ENCODE measurements at places on chromosomes 3 and 15. TPM values are rescaled to one million over a fixed set of nuclear protein-coding genes. Genes with fewer than 3 reads are reported as not detected.

- DNase-seq = no peak
These were observed 993 bp upstream of the GRAMD2A start for GRCh38 chr15:72198356-72199204.

- no peak for DNase-seq
These were observed 309.9 kb downstream of the RPLP1 start for GRCh38 chr15:69762373-69763148.

- no peak for DNase-seq
These were observed 48.3 kb downstream of the EXD1 start for GRCh38 chr15:41182266-41182665.

DNA sequence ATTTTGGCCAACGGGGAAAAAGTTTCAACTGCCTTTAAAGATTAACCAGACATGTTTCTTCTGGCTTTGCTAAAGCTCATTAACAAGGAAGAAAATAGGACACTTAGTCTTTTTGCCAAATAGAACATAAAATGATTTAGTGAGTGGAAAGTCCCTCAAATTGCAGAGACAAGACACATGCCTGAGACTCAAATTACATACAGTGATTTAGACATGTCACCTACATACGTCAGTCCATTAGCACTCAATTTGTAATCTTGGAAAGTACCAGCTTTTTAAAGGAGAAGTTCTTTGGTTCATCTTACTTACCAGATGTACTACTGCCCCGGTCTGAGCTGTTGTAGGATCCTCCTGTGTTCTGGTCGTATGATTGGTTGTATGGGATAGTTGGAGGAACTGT is 1134.2 kb downstream of the ROBO1 start:
- no peak for DNase-seq

- no peak for DNase-seq
These were observed 42.5 kb downstream of the ZNF445 start for GRCh38 chr3:44434834-44435510.

DNA sequence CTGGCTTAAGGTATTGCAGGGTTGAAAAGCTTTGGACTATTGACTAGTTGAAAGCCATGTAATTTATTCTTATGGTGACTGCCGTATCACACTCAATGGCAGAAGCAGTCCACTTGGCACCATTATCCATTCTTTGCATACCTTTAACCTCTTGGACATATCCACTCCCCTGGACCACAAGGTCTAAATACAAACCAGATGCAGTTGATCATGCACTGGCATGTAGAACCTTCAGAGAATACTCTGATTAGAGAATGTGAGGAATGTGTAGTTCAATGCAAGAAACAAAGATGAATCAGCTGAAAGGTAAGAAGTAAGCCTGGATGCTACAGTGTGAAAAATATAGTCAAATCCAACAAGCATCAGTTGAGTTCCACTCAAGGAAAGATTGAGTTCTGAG is 93.1 kb downstream of the FRMD5 start:
- no peak for DNase-seq

- DNase-seq = peak; percentile 1
These were observed 249.3 kb upstream of the FEZF2 start for GRCh38 chr3:62622553-62623174.

GRCh38 chr15:75346796-75347221 is at the start of gene NEIL1:
Gene NEIL1 (plus strand): TSS chr15:75347039. CDS start chr15:75348906, 1,867 bp downstream.
- no peak for DNase-seq

DNA sequence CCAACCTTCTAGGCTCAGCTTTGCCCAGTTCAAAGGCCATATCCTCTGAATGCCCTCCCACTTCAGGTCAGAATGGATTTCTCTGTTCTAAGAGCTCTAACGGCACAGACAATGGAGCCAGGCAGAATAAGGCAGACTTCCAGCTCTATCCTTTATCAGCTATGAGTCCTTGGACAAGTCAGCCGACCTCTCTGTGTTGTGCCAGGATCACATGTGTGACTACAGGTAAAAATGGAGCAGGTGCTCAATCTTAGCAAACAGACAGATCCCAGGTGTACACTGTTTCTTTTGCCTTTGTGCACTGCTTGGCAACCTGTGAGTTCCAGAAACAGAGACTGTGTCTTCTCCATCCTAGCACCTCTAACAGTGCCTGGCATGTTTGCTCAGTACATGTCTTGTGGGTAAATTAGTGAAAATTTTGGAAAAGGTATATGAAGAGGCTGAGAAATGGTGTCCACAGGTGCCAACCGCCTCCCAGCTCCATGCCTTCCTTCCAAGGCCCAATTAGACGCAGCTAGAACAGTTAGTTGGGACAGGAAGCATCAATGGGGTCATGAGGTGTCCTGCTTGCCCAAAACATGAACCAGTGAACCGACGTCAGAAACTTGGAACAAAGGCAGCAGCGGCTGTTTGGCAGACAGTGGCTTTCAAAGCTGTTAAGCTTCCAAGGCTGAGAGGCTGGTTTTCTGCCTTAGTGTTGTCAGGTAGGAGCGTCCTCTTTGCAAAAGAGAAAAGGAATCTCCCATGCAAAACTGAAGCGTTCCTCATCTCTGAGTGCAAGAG is 28.7 kb downstream of the TLE3 start:
- no peak for DNase-seq

DNA sequence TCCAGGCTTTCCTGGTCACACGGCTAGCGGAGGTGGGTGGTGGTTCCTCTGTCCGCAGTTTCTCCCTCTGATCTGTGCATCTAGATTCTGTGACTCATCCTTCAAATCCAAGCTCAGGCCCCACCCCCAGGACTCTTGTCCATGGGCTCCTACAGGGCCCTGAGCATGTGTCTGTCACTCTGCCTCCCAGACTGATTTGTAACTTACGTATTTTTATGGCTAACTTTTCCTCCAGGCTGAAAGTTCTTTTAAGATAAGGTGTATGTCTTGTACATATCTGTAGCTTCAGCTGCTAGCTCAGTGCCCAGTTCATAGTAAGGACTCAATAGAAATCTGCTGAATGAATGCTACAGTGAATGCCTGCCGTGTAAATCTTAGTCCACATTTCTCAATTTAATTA is 8.0 kb downstream of the ESYT3 start:
- no peak for DNase-seq

DNA sequence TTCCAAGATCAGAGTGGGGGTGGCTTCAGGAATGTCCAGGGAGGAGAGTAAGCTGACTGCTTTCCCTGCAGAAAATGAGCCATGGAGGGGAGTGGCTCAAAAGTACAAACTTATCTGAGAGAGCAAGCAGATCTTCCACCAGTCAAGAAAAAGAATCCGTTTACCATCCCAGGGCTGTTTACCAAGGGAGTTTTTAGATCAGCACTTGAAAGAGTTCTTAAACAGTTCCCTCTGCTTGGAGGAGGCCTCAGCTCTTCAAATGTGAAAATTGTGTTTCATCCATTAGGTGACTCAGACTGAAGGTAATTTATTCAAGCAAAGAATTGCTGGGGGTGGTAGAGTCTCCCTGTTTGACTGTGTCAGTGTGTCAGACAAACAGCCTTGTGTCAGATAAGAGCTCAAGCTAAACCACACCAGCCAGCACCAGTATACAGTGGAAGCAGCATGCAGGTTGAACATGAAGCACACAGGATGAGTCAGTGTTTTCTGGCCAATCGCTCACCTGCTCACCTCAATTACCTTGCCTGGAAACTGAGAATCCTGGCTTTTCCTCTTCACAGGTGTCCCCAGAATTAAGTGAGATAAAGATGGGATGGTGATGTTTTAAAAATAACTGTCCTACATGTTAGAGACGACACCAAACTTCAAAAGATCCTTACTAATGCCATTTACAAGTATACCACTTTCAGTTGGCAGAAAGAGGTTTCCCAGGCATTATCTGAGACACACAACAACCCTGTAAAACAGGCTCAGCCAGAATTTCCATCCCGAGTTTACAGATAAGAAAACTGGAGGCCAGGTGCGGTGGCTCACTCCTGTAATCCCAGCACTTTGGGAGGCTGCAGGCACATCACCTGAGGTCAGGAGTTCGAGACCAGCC is 21.7 kb downstream of the SH3BP5 start:
- DNase-seq = peak; percentile 67

DNA sequence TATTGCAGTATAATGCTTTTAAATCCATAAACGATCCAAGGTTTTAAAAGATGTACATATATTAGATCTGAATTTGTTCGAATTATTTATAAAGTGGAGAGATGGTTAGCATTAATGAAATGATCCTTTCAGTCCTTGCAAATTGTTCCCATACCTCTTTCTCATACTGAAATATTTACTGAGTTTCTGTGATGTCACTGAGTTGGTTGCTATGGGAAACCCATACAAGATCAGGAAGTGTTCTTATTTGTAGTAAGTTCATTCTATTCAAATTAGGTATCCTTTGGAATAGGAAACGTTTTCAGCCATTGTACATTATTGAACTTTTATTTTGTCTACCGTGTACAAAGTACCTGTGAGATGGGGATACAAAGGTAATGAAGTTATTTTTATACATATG is 73.2 kb upstream of the CHL1 start:
- no peak for DNase-seq

DNA sequence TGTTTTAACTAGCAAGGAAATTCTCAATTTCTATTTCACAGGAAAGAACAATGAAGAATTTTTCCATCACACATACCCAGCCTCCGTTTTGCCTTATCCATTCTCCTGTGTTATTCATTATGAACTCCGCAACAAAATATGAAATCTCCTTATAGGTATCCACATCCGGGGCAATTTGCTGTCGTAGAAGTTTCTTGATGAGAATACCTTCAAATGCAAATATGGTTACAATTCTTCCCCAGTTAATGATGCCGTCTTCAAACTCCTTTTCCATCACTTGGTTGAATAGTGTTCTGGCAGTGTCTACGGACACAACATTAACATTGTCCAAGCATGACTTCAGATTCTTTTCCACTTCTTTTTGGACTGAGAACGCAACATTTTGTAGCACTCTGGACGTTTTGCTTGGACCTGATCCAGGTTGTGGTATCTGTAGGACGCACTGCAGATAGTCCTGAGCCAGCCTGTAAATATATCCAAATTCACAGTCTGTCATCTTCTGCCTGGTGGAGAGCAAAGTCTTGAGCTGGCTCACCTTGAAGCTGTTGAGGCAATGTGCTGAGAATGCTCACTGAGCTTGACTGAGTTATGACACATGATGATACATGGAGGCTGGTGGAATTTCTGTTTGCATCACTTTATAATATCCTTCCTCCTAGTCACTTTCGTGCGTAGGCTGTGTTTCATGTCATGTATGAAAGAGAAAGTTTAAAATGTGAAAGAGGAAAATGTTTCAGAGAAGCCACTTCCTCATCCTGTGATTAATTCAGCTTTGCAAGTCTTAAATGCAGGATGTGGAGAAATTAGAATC is at the start of gene BCL2A1:
BCL2A1 (minus strand) TSS at position 573 of the 811 bp plus-strand sequence; CDS start at position 496, 77 bp downstream.
- DNase-seq = peak; percentile 96

DNA sequence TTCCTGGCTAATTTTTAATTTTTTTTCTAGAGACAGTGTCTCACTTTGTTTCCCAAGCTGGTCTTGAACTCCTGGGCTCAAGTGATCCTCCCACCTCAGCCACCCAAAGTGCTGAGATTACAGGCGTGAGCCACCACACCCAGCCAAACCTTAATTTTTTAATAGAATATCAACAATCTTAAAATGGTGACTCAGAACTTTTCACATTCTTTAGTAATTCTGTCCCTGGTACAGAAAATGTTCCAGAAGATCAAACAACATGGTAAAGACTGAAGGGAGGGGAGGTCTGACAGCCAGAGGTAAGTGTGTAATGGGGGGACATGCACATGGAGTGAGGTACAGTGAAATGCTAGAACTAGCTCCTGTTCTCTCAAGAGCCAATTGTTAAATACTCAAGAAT is 38.2 kb downstream of the DNAH12 start:
- DNase-seq = no peak

GRCh38 chr15:41806291-41807181 is 21.4 kb upstream of the JMJD7 start:
- no peak for DNase-seq

- DNase-seq = no peak
These were observed 17.9 kb downstream of the DNAH1 start for GRCh38 chr3:52333869-52334557.

Gene RPP25
- total RNA-seq = 8.9 TPM

Gene ALPK3
- 0.05 TPM for total RNA-seq

Gene AADACL2
- not detected for total RNA-seq

Gene TWF2
- 88.2 TPM for total RNA-seq

Gene FBXL22
- 0.82 TPM for total RNA-seq

Gene FGD5
- total RNA-seq = 0.11 TPM

Gene ZNF592
- total RNA-seq = 23.7 TPM

Gene IRAK2
- 4.7 TPM for total RNA-seq

Gene NAALADL2
- 0.41 TPM for total RNA-seq

Gene CELF6
- 0.24 TPM for total RNA-seq

Gene IGDCC3
- total RNA-seq = 0.10 TPM

Gene TTC21A
- total RNA-seq = 2.7 TPM
